Glomerular endothelial cell (primary cell): ENCODE measurements at places on chromosomes 2 and 18.

DNA sequence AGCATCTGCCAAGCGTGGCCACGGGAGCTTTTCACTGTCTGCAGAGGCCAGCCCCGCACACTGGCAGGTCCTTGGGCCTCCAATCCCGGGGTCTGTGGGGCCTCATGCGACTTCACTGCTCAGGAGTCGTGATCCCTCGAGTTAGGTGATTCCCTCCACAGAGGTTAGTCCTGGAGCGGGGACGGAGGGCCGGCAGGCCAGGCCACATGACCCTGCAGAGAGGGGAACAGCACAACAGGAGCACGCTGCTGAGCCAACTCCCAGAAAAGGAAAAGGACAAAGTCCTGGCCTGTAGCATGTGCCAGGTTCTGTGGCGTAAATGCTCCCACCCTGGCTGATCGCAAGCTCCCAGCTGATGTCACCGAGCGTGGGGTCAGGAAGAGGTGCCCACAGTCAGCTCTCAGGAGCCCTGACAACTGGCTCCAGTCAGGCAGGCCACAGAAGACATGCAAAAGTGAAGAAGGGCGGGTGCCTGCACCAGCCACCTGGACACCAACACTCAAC, 15.3 kb upstream of the PRLH start:
- DNase-seq, result no peak

GRCh38 chr2:239182981-239183791, 217.6 kb downstream of the HDAC4 start:
- no peak for DNase-seq

GRCh38 chr2:22855081-22855480, 529.9 kb upstream of the KLHL29 start:
- DNase-seq, result no peak

GRCh38 chr2:236338495-236339184, 74.4 kb upstream of the ASB18 start:
- DNase-seq, result no peak

DNA sequence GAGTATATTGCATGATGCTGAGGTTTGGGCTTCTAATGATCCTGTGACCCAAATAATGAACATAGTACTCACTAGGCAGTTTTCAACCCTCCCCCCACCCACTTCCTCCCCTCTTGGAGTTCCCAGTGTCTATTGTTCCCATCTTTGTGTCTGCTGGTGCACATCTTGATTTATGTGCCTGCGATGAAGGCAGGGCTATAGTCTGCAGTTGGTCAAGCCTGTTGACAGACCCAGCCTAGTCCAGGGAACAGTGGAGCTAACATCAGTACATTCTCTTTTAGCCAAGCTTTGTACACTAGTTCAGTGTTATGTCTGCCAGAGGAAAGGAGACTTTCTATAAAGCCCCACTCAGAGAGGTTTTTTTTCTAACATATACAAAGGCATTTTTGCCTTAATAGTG, 287.6 kb downstream of the CPS1 start:
- DNase-seq, result no peak

DNA sequence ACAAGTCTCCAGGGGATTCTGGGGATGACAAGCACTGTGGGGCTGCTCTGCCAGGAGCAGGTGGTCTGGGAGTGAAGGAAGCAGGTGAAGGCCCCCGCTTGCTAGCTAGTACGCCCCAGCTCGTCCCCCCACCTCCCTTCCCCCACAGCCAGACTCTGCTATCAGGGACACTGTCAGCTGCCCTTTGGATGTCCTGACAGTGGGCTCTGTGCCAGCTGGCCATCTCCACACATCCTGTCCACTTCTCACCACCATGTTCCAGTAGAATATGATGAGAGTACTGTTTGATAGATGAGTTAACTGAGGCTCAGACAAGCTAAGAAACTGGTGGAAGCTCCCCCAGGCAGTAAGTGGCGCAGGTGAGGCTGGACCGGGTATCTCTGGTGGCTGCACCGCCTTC, 276.2 kb downstream of the CELF4 start:
- no peak for DNase-seq

DNA sequence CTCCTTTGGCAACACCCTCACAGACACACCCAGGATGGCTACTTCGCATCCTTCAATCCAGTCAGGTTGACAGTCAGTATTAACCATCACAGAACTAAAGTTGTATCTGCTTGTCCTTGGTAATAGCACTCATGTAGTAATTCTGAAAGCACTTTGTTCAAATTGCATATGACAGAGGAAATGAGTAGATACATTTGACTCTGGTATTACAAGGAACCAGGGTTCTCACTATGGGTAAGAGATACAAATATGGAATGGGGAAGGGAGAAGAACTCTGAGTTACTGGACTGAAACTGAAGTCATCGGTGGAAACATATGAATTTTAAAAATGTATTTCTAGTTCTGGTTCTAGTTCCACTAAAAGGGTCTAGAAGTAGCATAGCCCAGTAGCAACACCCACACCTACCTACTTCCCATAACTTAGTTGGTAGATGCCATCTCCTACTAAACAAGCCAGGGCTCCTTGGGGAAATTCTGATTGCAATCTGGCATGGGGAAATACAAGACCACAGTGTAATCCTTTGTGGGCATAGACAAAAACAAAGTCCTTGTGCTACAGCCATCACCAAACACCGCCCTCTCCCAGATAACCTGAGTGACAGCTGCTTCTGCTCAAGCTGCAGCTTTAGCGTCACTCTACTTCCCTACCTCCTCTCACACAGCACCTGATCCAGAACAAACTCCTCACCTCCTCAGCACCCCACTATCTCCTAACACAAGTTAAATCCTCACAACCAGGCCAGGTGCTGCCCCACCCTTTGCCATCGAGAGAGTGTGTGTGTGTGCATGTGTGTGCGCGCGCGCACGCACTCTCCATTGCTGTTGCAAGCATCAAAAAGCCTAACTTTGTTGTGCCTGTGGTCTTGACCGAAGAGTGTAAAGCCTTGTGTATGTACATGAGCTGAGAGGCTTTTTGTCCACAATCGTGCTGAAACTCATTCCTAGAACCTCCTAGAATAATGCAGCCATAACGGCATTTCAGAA, 31.4 kb upstream of the CD226 start:
- no peak for DNase-seq

GRCh38 chr2:227903381-227903780, 31.9 kb downstream of the DAW1 start:
- no peak for DNase-seq

DNA sequence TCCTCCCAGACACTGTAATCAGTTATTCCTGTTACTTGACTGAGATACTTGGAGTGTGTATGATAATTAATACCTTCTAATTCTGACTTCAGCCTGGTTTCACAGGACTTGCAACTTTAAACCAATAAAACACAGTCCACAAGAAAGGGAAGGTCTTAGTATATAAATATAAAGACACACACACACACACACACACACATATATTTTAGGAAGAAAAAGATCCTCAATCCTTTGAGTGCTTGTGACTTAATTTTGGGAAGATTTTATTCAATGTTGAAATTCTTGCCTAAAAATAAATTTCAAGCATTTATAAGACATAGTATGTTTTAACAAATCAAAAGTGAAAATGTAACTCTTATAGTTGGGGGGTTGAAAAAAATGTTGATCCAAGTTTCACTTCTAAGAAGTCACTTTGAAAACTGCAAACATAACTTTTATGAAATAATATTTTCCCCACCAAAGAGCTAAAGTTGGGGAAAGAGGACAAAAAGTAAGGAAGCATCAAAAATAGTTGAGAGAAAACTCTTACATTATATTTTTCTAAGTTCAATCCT, 824 bp upstream of the VPS54 start:
- no peak for DNase-seq

- no peak for DNase-seq
Observed at GRCh38 chr2:45902781-45903375, 251.4 kb downstream of the PRKCE start.

GRCh38 chr2:22701561-22702160, 683.3 kb upstream of the KLHL29 start:
- DNase-seq, result no peak

- no peak for DNase-seq
Observed at GRCh38 chr2:120926463-120927264, 191.0 kb downstream of the GLI2 start.

DNA sequence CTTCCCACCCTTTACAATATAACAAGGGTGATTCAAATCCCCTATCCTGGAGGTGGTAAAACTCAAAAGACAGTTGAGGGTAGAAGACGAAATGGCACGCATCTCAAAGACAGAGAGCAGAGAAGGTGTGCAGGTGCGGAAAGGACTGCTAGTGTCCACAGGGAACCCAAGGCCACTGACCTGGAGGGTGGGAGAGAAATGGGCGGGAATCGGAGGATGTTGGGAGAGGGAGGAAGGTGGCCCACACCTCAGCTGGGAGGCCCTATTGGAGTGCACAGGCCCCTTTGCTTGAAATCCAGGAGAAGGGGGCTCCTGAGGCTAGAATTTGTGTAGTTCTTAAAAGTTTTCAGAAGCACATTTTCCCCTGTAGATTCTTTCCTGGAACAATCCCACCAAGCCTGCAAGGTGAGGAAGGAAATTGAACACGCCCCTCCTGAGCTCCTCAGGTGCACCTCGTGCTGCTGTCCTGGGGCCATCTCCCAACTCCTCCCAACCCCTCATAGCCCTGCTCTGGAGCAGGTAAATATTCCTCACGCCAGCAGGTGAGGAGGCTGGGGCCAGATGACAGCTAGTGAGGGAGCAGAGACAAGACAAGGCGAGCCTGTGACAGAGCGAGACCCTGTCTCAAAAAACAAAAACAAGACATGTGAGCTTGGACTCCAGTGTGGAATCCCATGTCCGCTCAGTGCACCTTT, 99.3 kb downstream of the MCFD2 start:
- no peak for DNase-seq

DNA sequence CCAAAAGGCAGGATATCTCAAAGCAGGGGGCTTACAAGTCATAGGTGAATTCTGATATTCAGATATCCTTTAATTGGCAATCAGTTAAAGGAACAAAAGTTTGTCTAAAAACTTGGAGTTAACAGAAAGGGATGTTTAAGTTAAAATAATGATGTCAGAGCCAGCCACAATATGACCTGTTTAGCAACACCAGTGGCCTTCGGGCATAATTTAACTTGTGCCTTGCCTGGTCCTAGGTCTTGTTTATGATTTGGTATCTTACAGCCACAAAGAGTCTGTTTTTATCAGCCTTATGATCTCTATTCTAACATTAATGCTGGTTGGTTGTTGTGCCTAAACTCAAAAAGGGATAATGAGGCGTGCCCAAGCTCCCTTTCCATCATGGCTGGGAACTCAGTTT, 252.9 kb downstream of the RNF152 start:
- DNase-seq, result no peak

DNA sequence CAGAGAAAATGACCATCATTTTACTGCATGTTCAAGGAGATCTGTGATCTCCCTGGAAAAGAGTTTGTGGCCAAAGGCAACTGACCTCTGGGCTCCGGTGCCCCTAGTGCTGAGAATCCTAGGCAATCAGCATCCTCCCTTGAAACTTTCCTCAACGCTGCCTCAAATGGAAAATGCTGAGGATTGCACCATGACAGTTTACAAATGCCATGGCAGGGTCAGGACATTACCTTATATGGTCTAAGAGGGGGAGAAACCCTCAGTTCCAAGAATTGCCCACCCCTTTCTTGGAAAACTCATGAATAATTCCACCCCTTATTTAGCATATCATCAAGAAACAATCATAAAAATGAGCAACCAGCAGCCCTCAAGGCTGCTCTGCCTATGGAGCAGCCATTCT, 48.3 kb downstream of the ALPK2 start:
- no peak for DNase-seq

GRCh38 chr2:190841707-190842505, 38.7 kb upstream of the GLS start:
- no peak for DNase-seq

DNA sequence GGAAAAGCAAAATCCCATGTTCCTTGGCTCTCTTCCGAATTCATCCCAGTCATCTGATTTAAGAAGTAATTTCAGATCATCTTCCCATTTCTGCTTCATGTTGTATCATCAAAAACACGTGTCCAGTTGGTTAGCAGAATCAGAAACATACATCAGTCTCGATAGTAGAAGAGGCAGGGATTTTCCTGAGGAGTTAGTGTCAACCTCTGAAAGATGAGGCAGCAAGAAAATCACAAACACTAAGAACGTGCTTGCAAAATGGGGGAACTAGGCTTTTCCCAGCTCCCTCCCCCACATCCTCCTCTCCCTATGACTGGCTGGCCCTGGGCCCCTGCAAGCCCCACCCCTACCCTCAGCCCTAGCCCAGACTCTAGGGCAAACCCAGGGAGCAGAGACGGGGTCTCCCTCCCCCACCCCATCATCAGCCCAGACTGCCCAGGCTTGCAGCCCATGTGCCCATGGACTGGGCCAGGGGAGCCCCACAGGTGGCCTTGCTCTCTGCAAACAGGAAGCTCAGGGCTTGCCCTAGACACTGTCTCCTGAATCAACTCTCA, 161.0 kb upstream of the ID2 start:
- DNase-seq, result no peak

- DNase-seq, result no peak
Observed at GRCh38 chr2:10331027-10331701, 28.5 kb downstream of the HPCAL1 start.

GRCh38 chr2:217664761-217665160, 338.0 kb downstream of the TNS1 start:
- DNase-seq, result no peak

DNA sequence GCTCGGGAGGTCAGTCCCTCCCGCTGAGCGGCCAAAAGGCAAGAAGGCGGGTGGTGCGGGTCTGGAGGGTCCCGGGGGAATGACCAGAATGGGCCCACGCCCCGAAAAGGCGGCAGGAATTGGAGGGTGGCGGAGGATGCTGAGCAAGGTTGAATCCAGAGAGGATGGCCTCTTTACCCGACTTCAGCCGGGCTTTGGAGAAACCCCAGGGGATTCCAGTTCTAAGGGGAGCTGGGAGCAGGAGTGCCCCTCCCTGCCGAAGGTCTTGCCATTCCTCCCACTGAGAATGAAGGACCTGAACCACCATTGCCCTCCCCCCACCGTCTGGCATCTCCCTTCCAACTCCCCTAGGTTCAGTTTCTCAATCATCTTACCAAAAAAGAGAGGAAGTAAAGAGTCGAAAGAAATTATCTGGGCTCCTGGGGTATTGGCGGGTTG, 38.9 kb upstream of the ATP6V1B1 start:
- no peak for DNase-seq
